Epithelial cell of prostate (primary cell): ENCODE measurements at places on chromosomes 3 and 15.

DNA sequence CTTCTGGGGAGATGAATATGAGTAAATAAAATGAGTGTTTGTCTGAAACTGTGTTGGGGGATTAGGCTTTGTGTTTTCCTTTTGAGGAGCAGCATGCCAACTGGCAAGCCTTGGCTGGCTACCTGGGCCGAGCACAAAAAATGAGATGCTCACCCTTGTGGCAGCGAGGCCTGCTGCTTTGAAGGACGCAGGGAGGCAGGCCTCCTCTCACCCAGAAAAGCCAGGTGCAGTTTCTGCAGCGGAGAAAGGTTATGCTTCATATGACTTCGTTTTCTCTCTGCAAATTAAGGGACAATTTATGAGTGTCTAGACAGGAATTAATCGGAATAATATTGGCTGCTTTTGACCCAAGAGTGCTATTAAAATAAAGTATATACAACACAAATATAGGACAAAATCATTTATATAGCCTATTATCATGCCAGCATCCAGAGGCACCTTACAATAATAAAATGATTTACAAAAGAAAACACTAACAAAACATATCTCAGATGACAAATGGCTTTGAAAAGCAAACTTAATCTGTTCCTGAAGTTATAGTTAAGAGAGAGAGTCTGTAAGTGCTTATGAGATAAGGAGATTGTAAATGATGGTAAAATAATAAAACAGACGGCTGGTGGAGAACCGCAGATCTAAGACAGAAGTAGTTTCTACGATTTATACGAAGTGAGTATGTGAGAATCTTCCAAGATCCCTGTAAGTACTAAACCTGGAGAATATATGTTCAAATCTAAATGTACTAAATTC, 682.8 kb upstream of the NR2F2 start:
- no peak for DNase-seq

DNA sequence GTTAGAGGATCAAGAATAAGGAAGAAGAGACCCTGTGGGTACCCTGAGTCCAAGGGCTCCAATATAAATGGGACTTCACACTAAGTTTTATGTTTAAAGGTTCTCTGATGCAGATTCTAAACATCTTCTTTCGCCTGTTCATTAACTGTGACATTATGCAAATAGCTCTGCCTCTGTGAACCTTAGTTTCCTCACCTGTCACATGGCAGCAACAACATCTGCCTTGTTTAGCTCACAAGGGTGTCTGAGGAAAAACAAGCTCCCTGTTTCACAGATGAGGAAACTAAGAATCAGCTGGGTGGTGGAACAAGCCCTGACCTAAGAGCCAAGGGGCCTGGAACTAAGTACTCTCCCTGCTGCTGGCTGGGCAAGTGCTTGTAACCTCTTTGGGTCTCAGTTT, 40.8 kb downstream of the GOLGA6L1 start:
- no peak for DNase-seq

GRCh38 chr3:58207954-58208353, 2.8 kb downstream of the DNASE1L3 start:
- no peak for DNase-seq

GRCh38 chr3:189304465-189305351, 132.9 kb downstream of the TPRG1 start:
- peak; percentile 75 for DNase-seq

DNA sequence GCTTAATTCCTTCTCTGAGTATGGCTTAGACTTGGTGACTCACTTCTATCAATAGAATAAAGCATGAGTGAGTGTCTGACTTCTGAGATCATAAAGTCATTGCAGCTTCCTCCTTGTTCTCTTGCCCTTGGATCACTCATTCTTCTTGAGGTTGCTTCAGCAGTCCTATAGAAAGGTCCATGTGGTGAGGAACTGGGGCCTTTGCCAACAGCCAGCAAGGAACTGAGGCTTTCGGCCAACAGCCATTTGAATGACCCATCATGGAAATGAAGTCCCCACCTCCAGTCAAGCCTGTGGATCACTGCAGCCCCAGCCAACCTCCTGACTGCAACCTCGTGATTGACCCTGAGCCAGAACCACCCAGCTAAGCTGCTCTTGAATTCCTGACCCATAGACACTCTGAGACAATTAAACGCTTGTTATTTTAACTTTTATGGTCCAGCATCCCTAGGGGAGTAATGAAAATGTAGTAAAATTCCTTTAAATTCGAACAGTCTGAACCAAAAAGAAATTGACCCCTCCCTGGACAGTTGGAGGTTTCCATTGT, 84.5 kb downstream of the WDR76 start:
- DNase-seq: peak; percentile 55

GRCh38 chr15:82710208-82710555, 507 bp upstream of the AP3B2 start:
- DNase-seq: no peak

- DNase-seq: no peak
These were observed 31.9 kb downstream of the IGF2BP2 start for GRCh38 chr3:185792955-185793354.

- DNase-seq: no peak
These were observed 392.7 kb downstream of the PTPRG start for GRCh38 chr3:61954097-61954540.

DNA sequence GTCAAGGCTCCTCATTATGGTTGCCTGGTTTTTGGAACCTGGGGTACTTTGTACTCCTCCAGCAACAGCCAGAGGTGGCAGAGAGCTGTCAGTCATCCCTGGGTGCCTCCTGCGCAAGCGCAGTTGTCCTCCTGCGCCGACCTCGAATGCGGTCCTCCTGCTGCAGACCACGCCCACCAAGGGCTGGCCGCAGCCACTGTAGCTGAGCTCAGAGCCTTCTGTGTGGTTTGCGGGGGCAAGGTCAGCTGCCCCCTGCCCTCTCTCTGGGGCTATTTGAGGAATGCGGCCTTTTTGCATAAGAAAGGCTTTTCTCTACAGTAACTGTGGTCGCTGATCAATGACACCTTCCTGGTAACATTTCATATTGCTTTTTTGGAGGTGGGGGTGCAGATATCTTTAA, 131.3 kb upstream of the SNRPN start:
- DNase-seq: no peak

- no peak for DNase-seq
These were observed 245.0 kb downstream of the KLF13 start for GRCh38 chr15:31571676-31572075.

- DNase-seq: no peak
These were observed 2.8 kb upstream of the RTP2 start for GRCh38 chr3:187705164-187705563.

- DNase-seq: no peak
These were observed 36.6 kb downstream of the AMOTL2 start for GRCh38 chr3:134337511-134338200.

GRCh38 chr15:40789119-40789518, 17.8 kb upstream of the ZFYVE19 start:
- no peak for DNase-seq

GRCh38 chr3:82002491-82002890, 241.0 kb upstream of the GBE1 start:
- DNase-seq: no peak

- no peak for DNase-seq
These were observed 89.9 kb downstream of the ASB7 start for GRCh38 chr15:100692246-100692645.

- no peak for DNase-seq
These were observed 10.6 kb downstream of the ZNF592 start for GRCh38 chr15:84759018-84759417.

DNA sequence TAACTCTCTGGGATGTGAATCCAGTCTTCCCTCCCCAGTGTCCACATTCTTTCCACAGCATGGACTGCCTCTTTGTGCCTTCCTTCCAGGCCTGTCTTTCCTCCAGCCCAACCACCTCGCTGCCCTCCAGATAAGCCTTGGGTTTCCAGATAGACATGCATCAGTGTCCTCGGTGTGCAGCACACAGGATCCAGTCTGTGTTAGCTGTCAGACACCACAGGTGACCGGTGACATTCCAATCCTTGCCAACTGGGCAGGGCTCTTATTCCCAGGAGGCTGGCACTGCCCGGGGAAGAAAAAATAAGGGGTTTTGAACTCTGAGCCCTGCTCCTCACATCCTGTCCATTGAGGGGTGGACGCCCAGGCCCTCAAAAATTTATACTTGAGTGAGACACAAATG, 6.0 kb upstream of the SLC6A1 start:
- no peak for DNase-seq

- DNase-seq: no peak
These were observed 7.9 kb downstream of the FOXL2 start for GRCh38 chr3:138938877-138939560.
